ENCODE measurements at places on chromosomes 4 and X.

- no peak for DNase-seq
These were observed 12.2 kb downstream of the EGFL6 start for GRCh38 chrX:13581554-13581953.

- no peak for DNase-seq
These were observed 1753.7 kb upstream of the AGA start for GRCh38 chr4:179195887-179196286.

DNA sequence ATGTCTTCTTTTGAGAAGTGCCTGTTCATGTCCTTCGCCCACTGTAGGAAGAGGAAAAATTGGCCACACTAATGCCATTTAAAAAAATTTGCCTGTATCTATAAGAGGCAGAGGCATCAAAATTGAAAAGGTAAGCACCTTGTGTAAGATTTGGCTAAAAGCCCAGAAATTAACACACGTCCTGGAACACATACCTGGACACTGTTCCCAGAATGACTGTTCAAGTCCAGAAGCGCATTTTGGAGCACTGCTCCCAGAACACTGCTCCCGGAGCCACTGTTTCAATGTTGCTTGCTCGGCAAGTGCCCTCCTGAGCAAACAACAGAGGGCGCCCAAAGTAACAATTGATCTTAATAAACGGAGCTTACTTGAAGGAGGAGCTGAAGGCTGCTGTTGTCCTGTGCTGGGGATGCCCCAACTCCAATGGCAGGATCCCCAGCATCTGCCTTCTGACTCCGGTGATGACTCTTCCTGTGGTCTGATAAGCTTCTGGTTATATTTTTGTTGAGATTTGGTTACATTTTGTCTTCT is 1958.6 kb downstream of the C4orf33 start:
- DNase-seq: no peak

DNA sequence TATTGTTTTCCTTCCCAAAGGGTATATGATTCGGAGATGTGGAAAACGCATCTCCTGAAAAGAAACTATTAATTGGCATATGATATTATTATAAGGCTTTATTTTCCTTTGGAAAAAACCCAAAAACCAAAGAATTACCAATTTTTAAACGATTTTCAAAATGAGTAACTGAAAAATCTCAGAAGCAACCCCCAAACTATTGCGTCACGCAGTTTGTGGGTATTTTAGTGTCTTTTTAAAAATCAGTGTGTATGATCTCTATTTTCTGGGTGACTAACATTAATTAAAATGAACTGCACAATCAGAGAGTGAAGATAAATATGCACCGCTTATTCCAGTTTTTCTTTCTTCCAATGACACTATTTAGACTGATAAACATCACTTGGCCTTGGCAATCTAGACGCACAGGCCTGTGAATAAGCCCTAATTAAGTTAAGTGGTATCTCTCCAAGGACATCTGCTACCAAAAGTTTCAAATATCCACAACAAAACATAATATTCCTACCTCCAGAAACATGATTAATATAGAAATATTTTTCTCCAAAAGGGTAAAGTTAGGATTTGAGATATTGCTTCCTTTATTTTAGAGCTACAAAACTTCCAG is 511.5 kb upstream of the FAM241A start:
- DNase-seq: no peak

- DNase-seq: no peak
These were observed 7.8 kb downstream of the CXXC4 start for GRCh38 chr4:104486716-104487504.

Measured in NCI-H2029 treated with DMSO at 0.1 percent for 48 hours (cell line).